ENCODE measurements at places on chromosomes 5 and 9.

DNA sequence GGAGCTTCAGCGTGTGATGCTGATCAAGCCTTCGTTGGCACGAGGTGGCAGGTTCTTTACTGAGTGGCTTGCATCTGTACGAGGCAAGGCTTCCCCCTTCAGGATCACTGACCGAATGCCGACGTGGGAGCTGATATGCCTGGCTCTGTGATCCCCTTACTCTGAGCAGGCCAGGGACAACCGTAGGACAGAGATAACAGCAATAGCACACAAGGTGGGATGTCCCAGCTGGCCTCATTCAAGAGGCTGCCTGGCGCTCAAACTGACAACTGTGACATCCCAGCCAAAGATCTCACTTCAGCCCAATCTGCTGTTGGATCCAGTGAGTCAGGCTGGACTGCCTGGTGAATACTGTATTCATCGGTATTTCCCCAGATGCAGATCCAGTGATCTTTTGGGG, 199.4 kb upstream of the PANK3 start:
- ATAC-seq: no peak

- ATAC-seq: no peak
Measured at GRCh38 chr5:98104454-98105188, 668.8 kb upstream of the RGMB start.

GRCh38 chr5:175638305-175638704, 19.6 kb upstream of the HRH2 start:
- no peak for ATAC-seq

GRCh38 chr9:17810317-17810716, 231.5 kb downstream of the SH3GL2 start:
- ATAC-seq: no peak

DNA sequence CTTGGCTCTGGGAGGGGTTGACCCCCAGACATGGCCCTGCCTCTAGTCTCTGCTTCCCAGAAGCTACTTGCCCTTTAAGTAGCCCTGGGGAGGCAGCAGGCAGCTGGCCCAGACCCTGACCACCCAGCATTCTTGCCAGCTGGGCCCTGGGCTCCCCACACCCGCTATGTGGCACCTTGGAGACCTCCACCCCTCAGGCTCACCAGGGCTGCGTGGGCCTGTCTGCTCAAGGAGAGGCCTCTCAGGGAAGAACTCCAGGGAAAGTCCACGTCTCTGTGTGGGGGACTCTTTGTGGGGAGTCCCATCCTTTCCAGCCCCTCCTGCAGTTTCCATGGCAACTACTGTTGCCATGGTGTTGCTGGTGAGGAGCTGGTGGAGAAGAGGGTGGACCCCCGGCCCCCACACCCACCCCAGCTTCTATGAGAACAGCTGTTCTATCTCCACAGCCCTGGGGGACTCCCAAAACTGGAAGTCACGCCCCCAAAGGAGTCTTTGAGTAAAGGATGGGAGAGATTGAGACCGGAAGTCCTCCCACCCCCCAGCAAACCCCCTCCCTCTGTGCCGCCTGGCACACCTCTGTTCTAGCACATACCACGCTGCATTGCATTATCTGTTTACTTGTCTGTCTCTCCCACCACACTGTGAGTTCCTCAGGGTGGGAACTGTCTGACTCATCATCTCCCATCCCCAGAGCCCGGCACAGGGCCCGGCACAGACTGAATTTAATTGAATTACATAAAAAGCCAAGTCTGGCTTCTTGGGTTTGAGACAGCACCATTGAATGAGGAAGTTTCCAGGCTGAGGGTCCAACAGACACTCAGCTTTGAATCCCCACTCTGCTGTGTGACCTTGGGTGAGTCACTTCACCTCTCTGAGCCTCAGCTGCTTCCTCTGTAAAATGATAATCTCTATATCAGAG, 12.6 kb downstream of the DNM1 start:
- ATAC-seq: peak; percentile 82

GRCh38 chr5:123651234-123651633, 139.3 kb downstream of the CSNK1G3 start:
- no peak for ATAC-seq

DNA sequence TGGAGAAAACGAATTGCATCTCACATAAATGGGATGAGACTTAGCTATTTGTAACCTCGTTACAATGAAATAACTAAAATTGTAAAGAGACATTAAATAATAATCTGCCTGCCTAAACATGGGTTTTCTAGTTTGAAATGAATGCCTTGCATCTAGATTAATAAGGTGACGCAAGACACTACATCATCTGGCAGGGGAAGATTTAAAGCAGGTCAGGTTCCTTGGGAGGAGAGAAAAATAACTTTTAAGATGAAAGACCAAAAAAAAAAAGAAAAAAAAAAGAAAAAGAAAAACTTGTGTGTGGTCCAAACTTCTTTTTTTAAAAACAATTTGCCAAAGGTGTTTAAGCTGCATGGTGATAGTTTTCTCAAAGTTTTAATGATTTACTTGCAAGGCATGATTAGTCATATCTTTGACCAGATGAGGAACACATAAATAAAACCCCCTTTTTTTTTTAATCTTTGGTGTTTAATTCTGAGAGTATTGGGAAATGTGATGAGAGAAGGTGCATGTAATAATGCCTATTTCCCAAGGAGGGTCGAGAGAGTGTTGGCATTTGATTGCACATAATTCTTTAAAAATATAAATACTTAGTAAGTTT, 122.9 kb upstream of the ADAMTSL1 start:
- ATAC-seq: no peak

- no peak for ATAC-seq
Measured at GRCh38 chr5:42760426-42760825, 3.8 kb downstream of the CCDC152 start.

DNA sequence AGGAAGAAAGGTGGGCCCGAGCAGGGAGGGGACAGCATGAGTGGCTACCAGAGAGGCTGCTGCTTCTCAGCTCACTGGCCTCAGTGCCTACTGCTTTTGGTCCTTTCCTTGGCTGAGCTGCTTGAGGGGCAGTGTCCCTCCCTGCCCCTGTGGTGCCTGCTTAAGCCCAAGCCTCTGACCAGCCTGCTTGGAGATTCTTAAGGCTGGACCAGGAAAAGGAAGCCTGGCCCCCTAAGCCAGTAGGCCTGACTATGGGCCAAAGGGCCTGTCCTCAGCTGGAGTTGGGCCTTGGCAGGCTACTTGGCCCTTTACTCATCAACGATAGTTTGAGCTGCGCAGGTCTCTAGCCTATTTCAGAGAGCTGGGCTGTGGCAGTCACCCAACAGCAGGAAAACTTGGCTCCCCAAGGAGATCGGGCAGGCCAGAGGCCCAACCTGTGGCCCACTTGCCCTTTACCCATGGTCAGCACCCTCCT, 24.9 kb downstream of the TCF7 start:
- no peak for ATAC-seq

- ATAC-seq: peak; percentile 80
Measured at GRCh38 chr5:81425569-81425968, 31.6 kb upstream of the ACOT12 start.

DNA sequence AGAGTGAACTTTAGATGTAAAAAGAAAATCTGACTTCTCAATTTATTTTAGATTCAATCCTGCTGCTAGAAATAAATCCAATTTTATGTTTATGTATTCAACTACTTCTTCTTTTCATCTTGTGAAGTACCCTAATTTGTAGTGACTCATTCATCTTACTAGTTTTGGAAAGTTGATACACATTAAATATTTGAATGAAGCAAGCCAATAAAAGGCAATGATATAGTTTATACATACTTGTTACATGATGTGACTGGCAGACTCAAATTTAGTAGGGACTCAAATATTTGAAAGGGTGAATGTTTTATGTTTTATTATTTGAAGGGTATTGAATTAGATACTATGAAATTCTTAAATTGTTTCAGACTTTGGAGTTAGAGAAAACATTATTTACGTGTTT, 34.7 kb downstream of the CSNK1G3 start:
- no peak for ATAC-seq

- ATAC-seq: no peak
Measured at GRCh38 chr5:54146916-54147315, 163.5 kb downstream of the ARL15 start.

DNA sequence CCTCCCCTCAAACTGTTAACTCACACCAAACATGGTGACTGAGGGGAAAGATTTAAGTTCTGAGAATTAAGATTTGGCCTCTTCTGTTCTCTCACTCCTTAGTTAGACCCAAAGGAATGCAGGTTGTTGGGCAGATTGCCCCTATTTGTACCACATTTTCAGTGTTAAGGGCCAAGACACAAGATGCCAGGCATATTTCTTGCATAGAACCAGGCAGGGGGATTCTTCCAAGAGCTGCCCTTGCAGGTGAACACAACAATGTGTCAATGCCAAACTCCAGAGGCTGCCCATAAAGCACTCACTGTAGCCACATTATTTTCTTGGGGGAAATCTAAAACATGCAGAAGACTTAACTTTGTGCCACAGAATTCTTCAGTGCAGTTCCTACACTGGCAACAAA, 14.7 kb downstream of the MPDZ start:
- peak; percentile 48 for ATAC-seq

DNA sequence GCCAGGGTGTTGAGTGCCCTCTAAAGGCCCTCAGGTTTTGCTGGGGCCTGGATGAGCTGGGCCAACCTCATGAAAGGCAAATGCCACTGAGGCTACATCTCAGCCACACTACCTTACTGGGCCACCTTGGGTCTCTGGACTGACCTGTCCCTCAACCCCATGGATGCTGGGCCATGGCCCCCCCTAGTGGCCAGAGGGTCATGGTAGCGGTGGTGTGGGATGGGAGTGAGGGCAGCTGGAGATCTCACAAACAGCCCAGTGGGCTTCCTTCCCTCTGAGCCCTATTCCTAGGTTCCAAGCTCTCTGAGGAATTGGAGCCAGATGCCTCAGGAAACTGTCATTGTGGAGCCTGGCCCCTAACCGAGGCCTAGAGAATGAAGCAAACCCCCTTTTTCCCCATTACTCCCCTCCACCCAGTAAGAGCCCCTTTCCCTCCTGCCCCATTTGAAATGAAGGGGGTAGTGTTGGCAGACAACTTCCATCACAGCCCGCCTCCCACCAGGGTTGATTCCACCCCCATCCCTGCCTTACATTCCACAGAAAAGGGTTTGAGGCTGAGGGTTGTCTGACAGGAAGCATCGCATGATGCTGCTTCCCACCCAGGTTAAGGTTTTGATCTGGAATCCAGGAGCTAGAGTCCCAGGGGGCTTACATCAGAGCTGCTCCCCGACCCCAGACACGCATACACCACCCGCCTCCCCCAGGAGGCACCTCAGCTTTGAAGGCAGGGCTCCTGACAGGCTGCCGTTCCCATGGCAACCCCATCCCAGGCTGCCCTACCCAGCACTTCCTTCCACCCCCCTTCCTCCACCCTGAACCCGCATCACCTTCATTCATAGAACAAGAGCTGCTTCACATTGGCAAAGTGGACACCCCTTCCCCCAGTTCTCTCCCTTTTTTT, 63.9 kb downstream of the PCDH1 start:
- ATAC-seq: peak; percentile 95

DNA sequence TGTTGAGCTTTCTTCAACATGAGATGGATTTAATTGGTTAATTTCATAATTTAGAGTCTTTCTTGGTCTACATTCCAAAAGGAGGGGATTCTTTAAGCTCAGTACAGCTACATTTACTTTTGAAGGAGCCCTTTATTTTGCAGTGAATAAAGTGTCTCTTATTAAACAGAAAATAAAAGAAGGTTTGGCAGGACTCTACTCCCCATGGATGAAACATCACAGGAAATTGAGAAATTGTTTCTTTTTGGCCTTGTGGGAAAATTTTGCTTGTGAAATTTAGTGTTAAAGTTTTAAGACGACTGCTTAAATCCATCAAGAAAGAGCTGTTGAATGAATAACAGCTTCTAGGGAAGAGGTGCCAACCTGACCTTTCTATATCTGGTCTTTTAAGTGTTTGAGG, 187.7 kb downstream of the NTRK2 start:
- ATAC-seq: no peak

DNA sequence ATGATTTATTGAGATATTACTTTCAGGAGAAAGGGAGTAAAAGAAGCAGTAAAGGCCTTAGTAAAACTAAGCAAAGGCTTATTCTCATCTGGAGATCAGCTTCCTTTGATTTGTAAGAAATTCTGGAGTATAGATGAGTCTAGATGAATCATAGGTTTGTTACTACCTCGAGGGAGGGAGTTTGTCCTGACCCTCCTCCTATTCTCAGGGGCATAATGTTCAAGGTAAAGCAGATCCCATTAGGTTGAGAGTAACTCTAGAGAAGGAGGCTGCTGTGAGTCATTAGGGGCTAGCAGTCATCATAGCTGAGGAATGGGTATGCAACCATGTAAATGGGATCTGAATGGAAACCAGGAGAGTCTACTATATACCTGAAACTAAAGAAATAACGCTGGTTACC, 155.5 kb upstream of the MOCS2 start:
- ATAC-seq: no peak

- ATAC-seq: no peak
Measured at GRCh38 chr9:95266649-95267048, 50.9 kb downstream of the FANCC start.

GRCh38 chr9:129696944-129697655, 31.7 kb downstream of the PRRX2 start:
- ATAC-seq: peak; percentile 87

- peak; percentile 34 for ATAC-seq
Measured at GRCh38 chr9:14652729-14653377, 40.4 kb downstream of the ZDHHC21 start.

GRCh38 chr5:96903300-96903699, 27.0 kb downstream of the ERAP2 start:
- ATAC-seq: no peak

DNA sequence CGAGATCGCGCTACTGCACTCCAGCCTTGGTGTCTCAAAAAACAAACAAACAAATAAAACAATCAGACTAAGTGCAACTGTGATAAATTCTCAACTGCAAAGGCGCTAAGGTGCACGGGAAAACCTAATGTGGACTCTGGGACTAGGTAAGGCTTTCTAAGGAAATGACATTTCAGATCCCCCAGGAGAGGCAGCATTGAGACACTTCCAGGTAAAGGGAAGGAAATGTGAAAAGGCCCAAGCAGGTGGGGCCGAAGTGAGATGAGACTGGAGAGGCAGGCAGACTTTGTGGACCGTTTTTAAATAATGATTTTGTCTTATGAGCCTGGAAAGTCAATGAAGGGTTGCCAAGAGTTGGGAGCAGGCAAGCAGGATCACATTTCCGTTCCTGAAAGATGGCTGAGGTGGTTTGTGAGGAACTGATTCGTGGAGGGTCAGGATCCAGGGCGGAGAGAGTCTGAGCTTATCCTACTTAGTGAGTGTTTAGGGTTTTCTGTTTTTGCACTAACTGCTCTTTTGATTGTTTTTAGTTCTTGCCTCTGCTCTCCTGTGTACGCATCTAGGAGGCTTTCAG, 2.0 kb upstream of the APBA1 start:
- ATAC-seq: no peak

- ATAC-seq: no peak
Measured at GRCh38 chr5:45491368-45491767, 204.8 kb downstream of the HCN1 start.
